Activated naive CD4-positive, alpha-beta T cell (primary cell): ENCODE measurements at places on chromosomes 12 and 14.

DNA sequence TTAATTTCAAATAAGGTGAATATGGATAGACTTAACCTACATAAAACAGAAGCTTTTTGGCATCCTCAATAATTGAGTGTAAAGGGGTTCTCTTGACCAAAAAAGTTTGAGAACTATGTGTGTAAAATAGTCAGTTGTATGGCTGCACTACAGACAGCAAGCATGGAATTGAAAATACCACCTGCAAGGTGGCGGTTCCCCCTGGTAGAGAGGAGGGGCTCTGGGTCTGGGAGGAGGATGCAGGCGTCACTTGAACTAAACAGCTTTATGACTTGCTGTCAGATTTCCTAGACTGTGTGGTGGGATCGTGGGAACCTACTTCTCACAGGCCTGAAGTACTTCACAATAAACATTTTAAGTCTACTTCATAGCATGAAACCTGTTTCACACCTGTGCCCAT, 6.3 kb downstream of the EVL start:
- DNase-seq: no peak

DNA sequence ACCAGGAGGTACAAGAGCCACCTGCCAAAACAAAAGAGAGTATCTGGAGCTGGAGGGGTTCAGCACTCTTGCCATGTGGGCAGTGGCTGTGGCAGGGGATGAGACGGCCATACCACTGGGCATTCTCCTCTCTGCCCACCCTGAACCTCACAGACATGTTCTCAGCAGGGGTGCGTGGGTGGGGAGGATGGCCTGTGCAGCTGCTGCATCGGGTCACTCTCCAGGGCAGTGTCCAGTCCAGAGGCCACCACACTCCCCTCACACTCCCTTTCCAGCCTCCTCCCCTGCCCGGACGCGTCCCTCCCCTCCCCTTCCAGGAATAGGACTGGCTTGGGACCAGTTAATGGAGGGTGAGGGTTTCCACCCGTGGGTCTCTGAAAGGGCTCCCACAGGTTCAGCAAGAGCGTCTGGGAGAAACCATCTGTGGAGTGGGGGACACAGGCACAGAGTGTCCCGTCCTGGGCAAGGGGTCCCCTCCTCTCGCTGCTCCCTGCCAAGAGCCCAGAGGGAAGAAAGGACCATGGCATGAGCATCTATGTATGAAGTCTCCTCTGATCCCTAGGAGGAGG, 501 bp downstream of the C1R start:
- no peak for DNase-seq

- DNase-seq: no peak
These were observed 4.6 kb downstream of the NYNRIN start for GRCh38 chr14:24403294-24403998.

- DNase-seq: no peak
These were observed 107.1 kb downstream of the NTN4 start for GRCh38 chr12:95683418-95683817.

DNA sequence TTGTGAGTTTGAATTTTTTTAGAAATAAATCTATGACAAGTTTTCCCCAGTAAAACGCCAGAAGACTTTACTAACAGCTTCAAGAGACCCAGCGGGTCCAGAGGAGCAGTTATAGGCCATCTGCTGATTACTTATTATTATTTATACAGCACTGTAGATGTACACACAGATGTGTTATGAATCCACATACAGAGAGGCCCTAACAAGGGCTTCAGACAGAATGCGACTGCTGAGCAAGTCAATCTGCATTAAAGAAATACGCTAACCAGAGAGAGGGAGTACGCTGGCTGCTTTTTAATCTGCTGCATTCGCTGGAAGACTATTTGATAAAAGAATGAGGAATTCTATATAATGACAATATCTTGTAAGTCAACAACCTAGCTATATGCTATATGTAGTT, 32.5 kb downstream of the ATF7 start:
- DNase-seq: no peak

DNA sequence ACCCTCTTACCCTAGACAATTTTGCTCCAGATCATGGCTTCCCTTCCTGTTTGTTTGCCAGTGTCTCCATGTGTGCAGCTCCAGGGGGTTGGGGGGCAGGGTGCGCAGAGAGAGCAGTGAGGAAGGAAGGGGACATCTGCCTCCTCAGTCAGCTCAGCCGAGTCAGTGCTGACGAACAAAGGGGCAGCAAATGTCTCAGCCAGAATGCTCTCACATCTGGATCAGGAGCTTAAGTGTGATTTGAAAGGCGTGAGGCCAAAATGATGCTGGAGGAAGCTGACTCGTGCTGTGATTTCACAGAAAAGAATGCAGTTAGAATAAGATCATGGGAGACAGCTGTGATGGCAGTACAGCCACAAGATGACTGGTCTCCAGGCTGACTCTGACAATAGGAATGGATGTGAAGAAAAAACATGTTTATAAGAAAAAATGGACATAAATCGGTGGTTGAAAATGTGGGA, 27.1 kb upstream of the CDK17 start:
- DNase-seq: no peak

DNA sequence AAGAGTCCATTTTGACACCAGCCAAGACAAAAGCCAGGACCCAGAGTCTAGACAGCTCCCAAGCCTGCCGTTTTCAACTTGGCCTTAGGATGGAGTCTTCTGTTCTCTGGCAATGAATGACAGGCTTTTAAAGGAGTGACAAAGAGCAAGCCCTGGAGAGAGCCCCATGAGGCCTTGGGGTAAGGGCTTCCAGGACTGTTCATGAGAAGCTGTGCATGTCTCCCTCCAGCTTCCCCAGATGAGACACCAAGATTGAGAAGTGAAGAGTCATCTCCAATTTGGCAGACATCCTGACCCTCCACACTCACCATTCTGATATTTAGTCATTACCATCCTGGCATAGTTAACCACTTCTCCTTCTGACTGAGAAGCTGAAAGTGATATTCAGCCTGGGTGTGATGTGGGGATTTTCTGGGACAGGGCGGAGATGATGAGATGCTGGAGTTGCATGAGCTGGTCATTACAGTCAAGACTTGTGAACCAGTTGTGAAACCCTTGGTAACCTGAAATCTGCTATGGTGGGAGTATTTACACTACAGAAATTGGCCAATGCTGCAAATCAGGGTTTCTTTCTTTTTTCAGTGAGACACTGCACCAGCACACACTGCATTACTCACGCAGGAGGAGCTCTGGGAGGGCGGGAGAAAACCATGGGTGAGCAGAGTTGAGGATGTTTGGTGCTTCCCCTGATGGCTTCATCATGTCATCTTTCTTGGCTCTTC, 77.8 kb downstream of the VCPKMT start:
- no peak for DNase-seq

- no peak for DNase-seq
These were observed 221.0 kb downstream of the SLC41A2 start for GRCh38 chr12:104737113-104737512.

GRCh38 chr14:32043624-32044023, 33.5 kb upstream of the ARHGAP5 start:
- DNase-seq: no peak

DNA sequence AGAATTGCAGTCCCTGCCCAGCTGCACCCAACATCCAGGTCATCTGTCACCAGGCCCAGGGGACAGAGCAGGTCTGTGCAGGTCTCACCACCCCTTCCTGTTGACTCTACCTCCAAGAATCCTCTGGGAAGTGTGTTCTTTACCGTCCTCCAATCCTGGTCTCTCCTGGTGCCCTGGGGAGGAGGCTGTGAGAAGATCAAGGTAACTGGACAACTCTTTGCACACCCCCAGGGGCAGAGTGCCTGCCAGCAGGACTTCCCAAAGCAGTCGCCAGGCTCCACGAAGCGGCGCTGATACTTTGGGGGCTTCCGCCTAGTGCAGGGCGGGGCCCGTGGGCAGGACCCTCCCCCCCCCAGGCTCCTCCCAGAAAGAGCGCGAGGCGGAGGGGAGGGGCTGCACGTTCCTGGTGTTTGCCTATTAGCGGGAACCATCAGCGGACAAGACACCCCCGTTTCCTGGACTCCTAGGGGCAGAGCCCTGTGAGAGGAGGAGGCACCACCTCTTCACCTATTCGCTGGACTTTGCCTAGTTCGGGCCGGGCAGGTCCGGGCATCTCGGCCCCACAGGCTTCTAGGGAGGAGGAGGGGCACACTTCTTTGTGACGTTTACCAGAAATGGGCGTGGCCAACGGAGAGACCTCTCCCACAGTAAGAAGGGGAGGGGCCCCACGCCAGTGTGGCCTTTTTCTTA, 918.0 kb downstream of the AACS start:
- DNase-seq: no peak

DNA sequence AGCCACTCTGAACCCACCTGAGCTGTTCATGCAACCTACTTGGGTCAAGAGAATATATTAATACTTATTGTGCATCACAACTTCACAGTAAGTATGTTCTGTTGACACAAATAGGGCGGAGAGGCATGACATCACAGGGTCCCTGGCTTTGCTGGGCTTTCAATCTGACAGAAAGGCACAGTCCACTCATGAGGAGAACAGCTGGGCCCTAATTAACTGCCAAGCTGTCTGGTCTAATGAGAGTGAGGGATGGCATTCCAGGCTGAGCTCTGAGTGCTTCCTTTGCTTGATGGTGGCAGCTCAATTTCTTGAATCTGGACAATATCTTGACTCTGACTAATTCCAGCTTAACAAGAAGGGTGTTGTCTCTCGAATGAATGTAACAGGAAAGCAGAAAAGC, 2.0 kb downstream of the EFCAB11 start:
- DNase-seq: no peak

DNA sequence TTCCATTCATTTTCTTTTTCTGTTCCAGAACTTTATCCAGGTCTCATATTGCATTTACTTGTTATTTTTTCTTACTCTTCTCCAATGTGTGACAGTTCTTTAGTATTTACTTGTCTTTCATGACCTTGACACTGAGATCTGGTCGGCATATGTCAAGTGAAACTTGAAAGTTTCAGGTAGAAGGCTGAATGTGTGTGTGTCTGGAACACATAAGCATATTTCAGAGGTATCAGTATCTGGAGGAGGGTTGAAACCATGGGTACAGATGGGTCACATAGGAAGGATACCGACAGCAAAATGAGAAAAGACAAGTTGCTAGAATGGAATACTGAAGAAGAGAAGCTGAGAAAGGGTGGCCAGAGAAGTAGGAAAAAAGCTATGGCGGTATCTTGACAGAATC, 22.5 kb upstream of the PTGDR start:
- DNase-seq: no peak

DNA sequence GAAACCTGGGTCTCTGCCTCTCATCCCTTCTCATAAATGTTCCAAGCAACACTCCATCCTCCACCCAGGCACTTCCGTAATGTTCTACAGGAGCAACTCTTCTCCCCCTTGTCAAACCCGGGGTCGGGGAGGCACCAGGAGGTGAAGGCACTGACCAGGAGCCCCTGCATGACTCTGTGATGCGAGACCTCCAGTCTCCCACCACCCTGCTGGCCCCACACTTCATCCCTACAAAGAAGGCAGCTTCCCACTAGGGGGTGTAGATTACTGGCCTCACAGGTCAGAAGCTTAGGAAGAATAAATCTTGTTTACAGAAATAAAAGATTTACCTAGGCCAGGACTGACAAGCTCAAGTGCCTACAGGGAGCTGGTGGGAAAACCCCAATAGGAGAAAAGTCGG, 47.2 kb downstream of the ERH start:
- DNase-seq: no peak

- DNase-seq: no peak
These were observed 13.4 kb downstream of the ZC3H14 start for GRCh38 chr14:88576222-88576621.

DNA sequence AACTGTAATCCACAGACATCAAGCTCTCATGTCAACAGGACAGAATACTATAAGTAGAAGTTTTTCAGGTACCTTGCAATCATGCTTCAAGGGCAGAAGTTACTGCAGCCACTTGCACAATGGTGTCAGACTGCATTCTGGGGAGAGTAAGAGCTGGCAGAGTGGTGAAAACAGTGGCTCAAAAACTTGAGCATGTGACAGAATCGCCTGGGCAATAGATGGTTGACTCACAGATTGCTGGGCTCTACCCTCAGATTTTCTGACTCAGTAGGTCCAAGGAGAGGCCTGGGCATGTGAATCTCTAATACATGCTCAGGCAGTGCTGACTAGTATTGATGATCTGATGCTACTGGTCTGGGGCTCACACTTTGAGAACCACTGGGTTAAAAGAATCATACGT, 187.8 kb downstream of the TBX5 start:
- DNase-seq: no peak
